Activated CD4-positive, alpha-beta T cell treated with anti-CD3 and anti-CD28 coated beads, Interleukin-2, amount 50 U/mL, for 48 hours (primary cell): ENCODE measurements at places on chromosomes 1 and 21.

DNA sequence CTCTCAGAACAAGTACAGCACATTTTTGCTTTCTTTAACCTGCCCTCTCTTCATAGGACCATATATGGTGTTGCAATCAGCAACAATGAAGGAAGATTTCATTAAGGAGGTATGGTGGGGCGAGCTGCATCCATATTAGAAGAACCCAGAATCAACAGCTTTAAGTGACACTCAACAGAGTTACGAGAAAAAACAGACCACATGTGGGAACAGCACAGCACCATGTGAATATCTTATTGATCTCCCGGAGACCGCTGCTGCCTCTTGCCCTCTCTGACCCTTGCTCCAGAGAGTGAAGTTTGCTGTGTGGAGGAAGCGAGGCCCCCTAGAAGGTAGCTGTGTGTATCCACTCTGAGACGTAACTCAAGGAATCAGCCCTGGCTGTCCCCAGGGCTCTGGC is 12.9 kb downstream of the RAB42 start:
- DNase-seq = no peak

DNA sequence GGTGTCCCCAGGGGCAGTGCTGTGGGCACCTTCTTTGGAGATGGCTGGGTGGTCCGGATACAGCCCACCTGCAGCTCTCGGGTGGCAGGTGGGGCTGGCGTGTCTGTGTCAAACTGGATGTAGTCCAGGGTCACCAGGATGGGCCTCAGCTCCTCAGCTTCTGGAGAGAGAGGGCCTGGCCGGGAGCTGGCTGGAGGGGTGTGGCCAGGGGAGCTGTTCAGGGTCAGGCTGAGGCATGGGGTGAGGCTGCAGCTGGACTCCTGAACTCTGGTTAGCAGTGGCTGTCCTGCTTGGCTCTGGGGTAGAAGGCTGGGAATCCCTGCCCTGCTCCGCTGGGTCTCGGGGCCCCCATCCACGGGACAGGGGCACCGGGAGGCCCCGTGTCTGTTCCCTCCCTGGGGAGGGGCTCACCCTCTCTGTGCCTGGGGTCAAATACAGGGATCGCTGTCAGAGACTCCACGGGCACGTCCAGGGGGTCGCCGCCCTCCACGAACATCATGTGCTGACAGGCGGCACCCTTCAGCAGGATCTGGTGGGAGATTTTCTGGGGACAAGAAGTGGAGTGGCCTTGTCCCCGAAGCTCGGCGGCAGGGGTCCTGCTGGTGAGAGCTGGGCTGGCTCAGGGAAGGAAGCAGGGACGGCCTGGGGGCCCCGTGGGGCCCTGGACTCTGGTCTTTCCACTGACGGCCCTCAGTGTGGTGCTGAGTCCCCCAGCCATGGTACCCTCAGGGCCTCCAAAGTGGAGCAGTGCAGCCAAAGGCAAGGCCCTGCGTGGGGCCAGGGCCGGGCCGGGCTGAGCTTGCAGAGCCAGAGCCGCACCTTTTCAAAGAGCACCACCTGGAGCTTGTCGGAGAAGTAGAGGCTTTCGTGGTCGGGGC is 4.1 kb upstream of the TMEM52 start:
- no peak for DNase-seq

DNA sequence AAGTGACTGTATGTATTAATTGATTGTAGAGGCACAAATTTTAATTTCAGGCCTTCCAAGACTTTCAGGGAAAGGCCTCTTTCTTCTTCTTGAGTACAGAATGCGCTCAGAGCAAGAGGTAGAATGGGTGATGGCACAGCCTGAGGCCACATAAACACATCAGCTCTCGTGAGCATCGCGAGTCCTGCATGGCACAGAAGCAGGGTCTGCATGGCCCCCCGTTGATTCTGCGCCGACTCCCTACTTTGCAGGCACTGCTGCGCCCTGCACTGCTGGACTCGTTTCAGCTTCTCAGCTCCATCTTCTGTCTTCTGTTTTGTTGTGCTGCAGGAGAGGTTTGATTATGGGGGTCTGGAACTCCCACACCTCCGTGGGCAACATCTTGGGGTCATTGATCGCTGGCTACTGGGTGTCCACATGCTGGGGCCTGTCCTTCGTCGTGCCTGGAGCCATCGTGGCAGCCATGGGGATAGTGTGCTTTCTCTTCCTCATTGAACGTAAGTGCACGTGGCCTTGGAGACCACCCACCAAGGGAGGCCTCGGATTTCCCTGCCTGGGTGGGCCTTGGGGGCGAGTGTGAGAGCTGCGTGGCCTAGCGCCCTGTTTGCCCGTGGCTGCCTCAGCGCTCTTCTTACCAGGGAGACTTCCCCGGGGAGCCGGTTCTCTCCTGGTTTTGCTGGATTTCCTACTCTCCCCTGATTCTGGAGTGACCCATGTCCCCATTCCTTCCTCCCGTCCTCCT is 29.6 kb downstream of the SLC37A1 start:
- DNase-seq = no peak

DNA sequence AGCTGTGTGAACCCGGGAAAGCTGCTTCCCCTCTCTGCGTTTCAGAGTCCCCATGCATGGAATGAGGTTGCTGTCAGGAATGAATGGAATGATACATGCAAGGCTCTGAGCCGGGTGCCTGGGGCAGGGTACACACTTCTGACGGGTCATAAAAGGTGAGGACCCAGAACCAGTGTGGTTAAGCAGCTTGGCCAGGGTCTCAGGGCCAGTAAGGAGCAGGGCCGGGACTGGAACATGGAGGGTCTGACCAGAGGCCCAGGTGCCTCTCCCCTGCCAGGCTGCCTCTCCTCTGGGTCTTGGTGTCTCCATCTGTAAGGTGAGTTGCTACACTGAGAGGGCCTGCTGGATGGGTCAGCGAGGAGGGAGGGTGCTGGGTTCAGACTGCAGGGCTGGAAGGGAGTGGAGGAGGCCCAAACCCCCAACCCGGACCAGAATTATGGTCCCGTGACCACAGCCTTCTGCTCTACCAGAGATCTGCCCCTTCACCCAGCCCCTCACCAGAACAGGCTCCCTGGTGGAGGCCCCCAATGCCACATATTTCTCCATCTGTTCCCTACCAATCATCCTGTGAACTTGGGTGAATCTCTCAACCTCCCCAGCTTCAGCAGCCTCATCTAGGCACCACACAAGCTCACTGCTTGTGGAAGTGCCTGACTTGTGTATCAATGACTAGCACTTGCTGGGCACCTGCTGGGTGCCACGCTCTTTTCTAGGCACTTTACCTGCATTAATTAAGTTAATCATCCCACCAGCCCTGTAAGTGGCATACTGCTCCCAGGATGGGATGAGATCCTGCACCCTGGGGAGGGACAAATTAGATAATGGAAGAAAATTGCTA is 16.2 kb upstream of the LRP8 start:
- DNase-seq = no peak

DNA sequence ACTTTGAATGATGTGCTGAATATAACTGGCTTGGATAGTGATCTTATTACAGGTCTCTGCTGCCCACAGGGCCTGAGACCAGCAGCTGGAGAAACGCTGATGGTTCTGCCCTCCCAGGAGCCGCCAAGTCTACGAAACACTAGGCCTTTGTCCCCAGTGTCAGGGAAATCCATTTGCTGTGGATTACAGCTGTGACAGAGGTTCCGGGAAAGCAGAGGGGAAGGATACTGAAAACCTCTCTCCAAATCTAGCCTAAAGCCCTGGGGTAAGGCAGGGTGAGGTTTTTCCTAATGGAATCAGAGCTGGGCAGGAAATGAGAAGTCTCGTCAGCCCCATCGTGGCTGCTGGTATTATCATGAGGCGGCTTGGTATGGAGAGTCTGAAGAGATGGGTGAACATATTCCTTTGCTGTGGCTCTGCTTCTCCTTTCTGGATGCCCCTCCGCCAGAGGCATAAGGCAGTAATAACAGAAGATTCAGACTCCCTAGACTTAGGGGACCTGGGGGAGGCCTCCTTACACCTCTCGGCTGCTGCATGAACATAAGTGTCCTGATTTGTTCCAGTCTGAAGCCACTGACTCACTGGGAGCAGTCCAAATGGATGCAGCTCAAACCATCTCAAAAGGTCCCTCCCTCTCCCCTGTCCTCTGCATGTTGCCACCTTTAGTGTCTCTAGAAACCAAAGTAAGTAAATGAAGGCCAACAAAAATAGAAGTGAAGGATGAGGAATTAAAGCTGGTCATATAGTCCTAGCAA is 48.1 kb downstream of the PHC2 start:
- DNase-seq = no peak

DNA sequence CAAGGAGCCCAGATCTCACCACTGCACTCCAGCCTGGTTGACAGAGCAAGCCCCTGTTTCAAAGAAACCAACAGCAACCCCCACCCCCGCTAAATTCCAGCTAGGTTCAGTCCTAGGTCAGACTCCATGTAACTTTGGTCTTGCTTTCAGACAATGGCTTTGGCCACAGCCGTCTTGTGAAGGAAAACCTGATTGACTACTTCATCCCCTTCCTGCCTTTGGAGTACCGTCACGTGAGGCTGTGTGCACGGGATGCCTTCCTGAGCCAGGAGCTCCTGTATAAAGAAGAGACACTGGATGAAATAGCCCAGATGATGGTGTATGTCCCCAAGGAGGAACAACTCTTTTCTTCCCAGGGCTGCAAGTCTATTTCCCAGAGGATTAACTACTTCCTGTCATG is 12.9 kb downstream of the TOR3A start:
- no peak for DNase-seq

DNA sequence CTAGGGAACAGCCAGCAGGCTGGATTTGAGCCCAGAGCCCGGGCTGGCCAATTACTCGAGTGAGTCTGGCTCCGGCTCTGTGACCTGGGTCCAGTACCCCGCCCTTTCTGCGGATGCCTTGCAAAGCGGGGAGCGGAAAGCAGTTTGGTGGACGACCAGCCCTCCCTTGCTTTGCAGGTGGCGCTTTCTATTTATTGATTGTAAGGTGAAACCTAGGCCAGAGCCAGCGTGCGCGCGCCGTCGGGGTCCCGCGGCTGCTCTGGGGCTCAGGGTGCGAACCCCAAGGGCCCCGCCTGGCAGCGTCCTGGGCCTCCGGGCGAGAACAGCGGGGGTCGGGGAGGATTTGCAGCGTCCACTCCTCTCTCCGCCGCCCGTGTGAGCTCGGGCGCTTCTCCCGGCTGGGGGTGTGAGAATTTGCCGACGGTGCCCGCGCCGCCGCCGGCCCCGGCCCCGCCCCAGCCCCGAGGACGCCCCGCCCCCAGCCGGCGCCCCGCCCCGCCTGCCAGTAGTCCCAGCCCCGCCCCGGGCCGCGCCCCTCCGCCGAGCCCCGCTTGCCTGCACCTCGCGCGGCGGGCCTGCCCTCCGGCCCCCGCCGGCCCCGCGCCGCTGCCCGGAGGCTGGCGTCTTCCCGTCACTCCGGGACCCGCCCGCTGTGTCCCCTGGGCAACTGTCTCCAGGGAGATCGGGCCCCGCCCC is 37.6 kb downstream of the PIK3CD start:
- DNase-seq = peak; percentile 83
